ENCODE measurements at places on chromosomes 4 and X.

- no peak for DNase-seq
Measured at GRCh38 chrX:4240541-4241194, 527.2 kb upstream of the PRKX start.

- no peak for DNase-seq
Measured at GRCh38 chr4:167642250-167642649, 408.0 kb upstream of the SPOCK3 start.

DNA sequence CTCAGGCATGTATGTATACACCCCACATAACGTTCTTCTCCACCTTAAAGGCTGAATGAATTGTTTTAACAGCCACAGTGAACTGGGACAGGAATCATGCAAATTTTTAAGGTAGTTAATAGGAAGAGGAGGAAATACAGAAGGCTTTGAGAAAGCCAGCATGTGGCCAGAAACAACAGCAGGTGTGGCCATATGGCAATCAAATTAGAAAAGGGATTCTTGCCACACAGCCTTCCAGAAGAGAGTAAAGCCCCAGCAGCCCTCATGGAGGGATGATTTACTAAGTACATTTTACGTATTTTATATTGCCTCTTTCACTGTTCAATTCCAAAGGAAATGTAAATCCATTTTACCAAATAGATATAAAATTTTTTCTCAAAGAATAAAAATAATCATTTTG, 792.2 kb downstream of the ADGRL3 start:
- no peak for DNase-seq

DNA sequence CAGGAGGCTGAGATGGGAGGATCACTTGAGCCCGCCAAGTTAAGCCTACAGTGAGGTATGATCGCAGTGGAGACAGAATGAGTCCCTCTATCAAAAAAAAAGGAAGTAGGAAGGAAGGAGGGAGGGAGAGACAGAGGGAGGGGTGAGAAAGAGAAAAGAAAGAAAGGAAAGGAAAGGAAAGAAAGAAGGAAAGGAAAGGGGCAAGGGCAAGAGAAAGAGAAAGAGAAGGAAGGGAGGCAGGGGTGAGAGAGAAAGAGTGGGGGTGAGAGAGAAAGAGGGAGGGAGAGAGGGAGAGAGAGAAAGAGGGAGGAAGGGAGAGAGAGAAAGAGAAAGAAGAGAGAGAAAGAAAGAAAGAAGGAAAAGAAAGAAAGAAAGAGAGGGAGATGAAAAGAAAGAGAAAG, 13.2 kb downstream of the ELF2 start:
- no peak for DNase-seq

GRCh38 chr4:47926667-47927258, 12.4 kb upstream of the NFXL1 start:
- no peak for DNase-seq

DNA sequence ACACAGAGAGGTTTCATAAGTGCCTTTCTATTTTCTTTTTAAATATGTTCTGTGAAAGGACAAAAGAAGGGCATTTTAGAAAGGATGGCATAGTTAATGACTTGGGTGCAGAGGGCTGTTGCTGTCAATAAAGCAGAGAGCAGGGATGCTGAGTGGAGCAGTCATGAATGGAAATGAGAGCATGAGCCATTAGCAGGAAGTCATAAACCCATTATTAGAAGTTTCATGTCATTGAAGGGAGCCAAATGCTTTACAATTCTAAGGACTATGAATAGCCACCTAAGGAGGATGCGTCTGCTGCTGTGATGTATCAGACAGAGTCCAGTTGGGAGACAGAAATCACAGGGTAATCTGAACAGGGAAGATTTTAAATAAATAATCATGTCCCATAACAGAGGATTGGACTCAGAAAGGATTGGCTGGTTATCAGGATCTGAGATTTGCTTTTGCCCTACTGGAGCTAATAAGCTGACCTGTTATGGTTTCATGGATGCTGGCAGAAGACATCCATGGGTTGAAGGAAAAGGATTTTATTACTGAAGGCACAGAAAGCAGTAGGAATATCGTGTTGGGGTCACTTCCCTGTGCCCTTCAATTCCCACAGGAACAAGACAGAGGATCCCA, 47.5 kb upstream of the WDR19 start:
- no peak for DNase-seq

GRCh38 chr4:740656-741282, 35.1 kb downstream of the PCGF3 start:
- no peak for DNase-seq

DNA sequence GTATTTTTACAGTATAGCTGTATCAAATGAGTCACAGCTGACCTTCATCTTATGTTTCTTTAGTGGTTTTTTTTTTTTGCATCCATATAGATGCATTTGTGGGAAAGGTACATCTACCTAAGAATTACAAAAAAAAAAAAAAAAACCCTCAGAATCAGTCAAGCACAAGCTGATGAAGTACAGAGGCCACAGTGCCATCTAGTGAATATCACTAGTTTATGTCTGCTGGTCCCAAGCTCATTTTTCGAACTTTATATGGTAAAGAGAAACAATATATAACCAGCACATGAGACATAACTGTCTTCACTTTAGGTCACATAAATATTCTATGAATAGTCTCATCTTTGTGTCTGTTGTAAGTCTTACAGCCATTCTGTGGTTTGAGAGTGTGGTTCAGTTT, 220.1 kb downstream of the DLG3 start:
- peak; percentile 7 for DNase-seq

- no peak for DNase-seq
Measured at GRCh38 chr4:185394568-185395237, 1.0 kb downstream of the LRP2BP start.

DNA sequence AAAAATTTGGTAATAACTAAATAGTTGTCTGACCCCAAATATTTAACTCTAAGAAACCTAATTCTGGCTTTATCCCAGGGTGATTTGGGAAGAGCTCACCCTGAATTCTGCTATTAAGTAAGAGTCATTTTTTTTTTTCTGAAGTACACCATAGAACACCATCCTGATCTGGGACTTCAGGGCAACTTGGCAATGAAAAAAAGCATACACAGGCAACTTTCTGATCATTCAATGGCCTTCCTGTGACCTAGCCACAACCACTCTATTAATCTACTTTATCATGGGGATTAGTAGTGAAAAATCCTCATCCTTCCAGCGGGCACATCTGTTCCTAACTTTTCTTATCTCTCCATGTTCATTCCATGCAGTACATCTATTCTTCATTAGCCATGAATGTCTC, 333.2 kb upstream of the MAD2L1 start:
- no peak for DNase-seq

DNA sequence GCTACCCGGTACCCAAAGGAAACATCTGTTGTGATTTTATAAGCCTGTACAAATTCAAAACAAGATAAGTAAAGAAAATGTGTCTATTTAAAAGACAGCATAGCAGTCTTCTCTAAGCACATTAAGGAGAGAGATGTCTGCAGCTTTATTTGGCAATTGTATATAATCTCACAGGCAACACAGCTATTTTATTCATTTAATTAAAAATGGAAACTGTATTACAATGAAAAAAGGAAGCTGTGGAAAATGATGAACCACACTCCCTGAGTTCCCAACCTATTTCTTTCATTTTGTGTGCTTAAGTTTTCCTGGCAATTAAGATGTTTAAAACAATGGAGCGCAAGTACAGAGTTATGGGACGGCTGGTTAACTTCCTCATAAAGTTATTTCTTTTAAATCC, 78.4 kb downstream of the CBLL2 start:
- no peak for DNase-seq

- DNase-seq = no peak
Measured at GRCh38 chrX:18828832-18829404, 121.5 kb downstream of the PPEF1 start.
